ENCODE measurements at places on chromosomes 6 and 20.

DNA sequence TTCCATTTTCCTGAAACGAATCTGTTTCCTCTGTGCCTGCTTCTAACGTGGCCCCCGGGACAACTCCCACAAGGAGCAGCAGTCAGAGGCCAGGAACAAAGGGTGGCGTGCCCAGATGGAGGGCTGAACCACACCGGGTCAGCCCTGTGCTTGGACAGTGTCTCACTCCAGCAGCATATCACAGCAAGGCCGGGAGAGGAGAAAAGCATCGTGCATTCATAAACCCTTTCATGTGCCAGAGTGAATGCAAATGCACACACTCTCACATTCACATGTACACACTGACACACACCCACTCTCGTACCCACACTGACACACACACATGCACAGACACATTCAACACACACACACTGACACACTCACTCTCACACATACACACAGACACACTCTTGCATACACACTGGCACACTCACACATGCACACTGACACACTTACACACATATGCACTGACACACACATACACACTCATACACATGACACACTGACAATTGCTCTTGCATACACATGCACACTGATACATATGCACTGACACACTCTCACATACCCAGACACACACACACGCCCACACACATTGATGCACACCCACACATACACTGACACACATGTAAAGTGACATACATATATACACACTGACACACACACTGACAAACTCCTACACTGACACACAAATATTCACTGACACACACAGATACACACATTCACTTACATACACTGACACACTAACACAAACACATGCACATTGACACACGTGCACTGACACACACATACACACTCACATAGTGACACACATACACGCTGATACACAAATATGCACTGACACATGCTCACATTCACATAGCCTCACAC is 237.0 kb downstream of the LRFN2 start:
- no peak for DNase-seq

- DNase-seq = no peak
Observed at GRCh38 chr6:131688286-131688685, 12.9 kb downstream of the OR2A4 start.

GRCh38 chr20:17848249-17849048 is 120.1 kb downstream of the SNX5 start:
- DNase-seq = no peak

- DNase-seq = peak; percentile 23
Observed at GRCh38 chr20:584161-584970, 25.7 kb downstream of the TCF15 start.

DNA sequence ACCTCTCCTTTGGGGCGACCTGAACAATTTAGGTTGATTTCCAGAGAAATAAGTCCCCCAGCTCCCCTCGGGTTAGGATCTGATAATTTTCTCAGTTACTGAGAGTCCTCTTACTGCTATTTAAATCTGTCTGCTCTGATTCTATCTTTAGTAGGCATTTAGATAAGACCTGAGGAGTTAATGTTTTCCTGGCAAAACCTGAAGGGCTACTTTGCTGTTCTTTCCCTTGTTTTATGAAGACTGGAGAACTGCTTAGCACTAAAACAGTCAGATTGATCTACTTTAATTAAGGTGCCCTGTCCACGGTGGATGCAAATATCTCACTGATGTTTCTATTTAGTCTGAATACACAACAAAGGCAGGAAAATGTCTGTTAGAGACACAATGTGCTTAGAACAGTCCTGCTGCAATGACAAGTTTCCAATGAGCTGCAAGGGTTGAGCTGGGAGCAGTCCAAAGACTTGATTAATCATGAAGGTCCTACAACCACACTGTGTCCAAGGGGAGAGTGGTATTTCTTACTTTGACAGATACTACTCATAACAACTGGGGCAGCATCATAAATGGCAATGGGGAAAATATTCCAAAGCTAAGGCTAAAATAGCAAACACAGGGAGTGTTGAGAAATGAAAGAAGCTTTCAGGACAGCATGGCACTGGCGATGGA is 15.7 kb downstream of the ADTRP start:
- DNase-seq = no peak

DNA sequence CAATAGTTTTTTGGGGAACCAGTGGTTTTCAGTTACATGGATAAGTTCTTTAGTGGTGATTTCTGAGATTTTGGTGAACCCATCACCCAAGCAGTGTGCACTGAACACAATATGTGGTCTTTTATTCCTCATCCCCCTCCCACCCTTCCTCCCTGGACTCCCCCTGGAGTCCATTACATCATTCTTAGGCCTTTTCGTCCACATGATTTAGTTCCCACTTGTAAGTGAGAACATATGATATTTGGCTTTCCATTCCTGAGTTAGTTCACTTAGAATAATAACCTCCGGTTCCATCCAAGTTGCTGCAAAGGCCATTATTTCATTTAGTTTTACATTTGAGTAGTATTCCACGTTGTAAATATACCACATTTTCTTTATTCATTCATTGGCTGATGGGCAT is 28.3 kb downstream of the RPP40 start:
- DNase-seq = no peak

DNA sequence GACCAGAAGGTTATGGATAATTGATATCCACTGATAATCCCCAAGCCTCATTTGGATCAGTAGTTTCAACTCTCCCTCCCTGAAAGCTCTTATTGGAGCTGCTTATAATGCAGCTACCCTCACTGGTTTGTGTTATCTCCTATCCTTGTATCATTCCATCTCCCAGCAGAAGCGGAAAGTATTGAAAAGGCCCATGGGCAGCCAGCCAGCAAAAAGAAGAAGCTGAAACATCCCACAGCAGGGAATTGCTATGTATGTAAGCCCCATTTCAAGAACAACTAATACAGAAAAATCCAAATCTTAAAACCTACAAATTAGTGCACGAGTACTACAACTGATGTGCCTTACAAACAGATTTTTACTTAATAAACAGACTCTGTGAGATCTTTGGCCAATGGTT is 269.0 kb upstream of the ECI2 start:
- no peak for DNase-seq

- no peak for DNase-seq
Observed at GRCh38 chr6:35248300-35248699, 11.2 kb upstream of the ZNF76 start.

DNA sequence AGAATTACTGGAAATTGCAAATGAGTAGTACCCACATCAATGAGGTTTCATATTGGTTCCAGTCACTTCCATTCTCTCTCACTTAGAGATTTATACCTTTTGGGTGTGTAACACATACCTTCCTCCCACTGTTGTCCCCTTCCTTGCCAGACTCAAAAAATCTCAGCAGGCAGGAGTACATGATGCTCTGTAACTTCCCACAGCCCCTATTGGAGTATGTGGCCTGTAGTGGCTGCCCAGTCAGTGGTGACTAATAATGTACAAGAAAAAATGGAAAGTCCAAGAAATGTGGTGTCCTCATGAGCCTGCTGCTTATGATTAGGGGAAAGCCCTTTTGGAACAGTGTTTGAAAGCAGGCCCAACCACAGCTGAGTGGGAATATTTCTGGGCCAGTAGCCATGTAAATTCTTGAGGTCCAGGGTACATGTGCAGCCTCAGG is 312.0 kb downstream of the ZFAND3 start:
- peak; percentile 29 for DNase-seq

- no peak for DNase-seq
Observed at GRCh38 chr6:144646093-144647056, 361.2 kb downstream of the UTRN start.

GRCh38 chr20:24991897-24992486 is 559 bp downstream of the APMAP start:
- peak; percentile 39 for DNase-seq

GRCh38 chr6:137907170-137907569 is 40.1 kb downstream of the TNFAIP3 start:
- DNase-seq = no peak

DNA sequence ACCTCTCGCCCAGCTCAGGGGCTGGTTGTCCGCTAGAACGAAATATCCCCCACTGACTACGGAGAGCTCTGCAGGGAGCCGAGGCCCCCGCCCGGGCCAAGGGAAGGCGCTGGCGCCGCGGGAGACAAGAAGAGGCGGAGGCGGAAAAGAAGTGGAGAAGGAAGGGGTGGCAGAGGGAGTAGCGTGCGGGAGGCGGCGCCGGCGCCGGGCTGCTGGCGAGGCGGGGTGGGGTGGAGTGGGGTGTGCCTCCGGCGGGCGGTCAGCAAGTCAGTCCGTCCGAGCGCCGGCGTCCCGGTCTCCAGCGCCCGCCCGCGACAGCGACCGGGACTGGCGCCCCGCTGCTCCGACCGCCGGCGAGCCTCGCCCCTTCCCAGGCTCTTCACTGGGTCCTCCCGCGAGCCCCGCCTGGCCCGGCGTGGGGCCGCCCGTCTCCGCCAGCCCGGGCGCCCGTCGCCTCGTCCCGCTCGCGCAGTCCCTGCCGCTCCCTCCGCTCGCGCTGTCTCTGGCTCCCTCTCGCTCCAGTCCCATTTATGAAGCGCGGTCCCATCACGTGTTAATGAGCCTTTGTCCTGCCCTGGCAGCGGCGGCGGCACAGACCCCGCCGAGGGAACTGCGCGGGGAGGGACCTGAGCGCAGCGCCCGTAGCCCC is at the start of gene CNR1:
TSS of gene CNR1 (minus strand) at position 504 of the 649 bp plus-strand sequence. CDS start 21,073 bp downstream, outside the sequence.
- DNase-seq = peak; percentile 34

DNA sequence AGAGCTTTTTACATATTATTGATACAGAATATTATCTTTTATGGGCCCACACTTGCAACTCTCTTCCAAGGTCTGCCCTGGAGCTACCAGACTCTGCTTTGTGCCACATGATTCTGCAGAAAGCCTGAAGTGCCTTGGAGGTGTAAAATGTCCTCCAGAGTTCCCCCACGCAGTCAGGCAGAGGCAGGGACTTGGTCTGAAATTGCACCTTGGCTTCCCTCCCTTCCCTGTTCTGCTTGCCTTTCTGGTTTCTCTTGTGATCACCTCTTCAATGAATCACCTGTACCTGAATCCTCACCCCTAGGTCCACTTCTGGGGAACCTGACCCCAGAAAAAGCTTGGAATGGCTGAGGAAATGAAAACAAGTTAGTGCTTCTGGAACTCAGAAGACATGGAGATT is 43.0 kb upstream of the TGM2 start:
- no peak for DNase-seq

DNA sequence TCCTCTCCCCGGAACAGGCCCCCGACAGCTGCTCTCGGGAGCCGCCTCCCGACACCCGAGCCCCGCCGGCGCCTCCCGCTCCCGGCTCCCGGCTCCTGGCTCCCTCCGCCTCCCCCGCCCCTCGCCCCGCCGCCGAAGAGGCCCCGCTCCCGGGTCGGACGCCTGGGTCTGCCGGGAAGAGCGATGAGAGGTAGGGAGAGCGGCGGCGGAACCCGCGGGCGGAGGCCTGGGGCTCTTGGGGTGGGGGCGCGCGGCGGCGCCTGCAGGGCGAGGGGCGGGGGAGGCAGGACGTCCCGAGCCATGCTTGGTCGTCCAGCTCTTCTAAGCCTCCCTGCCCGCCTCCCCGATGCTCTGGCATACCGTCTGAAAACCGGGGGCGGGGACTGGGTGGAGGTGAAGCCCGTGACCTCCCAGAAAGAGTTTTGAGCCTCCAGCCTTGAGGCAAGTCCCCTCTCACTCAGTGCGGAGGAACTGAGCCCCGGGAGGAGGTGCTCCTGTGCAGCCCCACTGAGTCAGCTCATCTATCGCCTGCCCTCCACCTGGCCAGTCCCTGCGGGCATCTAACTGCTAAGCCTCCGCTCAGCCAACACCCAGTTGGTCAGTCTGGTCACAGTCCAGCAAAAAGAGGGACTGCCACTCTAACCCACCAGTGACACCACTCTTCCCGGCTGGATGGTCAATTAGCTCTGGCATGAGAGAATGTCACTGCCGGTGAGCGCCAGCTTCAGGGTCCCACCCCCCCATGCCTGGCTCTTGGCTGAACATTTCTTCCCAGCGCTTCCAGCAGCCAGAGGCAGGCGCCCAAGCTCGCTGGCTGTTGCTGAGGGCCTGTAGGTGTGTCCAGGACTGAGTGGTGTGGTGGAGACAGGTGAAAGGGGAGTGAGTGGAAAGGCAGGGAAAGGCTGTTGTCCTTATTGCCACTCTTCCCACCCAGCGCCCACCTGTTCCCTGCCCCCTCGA is 482 bp downstream of the DDR1 start:
- DNase-seq = peak; percentile 70

- DNase-seq = no peak
Observed at GRCh38 chr6:166767230-166767629, 140.2 kb upstream of the RPS6KA2 start.

DNA sequence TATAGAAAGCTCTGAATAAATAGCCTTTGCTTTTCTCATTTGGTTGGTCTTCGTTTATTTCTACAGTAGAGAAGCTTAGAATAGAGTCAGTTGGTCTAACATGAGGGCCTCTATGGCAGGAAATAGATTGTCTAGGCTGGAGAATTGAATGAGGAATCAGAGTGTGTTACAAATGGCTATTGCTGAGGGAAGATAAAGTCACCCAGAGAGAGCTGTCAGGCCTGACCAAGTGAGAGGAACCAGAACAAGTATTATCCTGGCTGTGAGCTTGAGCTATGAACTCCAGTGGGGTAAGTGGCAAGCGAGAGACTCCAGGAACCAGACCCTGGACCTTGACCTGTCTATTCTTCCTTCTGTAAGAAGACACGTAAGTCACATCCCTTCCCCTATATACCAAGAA is 353.1 kb downstream of the CD83 start:
- no peak for DNase-seq

- no peak for DNase-seq
Observed at GRCh38 chr6:34746104-34746846, 11.0 kb upstream of the SNRPC start.

DNA sequence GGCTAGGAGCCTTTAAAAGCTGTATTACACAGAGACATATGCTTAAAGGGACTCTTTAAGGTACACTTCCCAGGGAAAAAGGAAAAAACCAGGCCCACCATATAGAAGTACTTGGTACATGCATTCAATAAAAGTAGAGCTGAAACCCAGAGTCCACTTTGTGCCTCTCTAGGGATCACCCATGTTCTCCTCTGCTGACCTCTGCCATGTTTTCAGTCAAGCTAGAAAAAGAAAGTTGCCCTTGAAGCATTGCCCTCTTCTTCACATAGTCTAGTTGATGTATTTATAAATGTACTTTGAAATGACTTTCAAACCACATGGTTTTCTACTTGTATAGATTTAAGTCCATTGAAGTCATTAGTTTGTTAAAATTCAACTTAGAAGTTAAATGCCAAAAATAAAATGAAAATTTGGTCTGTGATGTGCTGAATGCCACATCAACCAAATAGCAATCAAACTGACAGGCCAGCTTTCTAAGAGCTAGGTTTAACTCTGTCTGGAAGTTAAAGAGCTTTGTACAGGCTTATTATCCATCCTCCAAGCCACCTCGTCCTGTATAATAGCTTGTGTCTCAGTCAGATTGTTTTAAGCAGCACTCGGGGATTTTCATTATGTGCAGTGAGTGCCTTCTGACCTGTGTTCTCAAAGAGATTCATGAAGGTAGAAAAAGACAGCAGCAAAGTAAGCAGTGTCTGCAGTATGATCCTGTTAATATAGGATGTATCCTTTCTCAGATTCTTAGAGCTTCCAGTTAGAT is 238.6 kb upstream of the PLN start:
- no peak for DNase-seq

- DNase-seq = no peak
Observed at GRCh38 chr20:14415467-14415866, 78.1 kb upstream of the FLRT3 start.

- DNase-seq = no peak
Observed at GRCh38 chr6:127206531-127207095, 60.1 kb upstream of the RNF146 start.

Data from stimulated activated CD4-positive, alpha-beta T cell treated with anti-CD3 and anti-CD28 coated beads, Interleukin-15, amount 100 ng/mL, for 24 hours (primary cell).